ENCODE measurements at places on chromosomes 6 and 20.

GRCh38 chr6:38155144-38155543 is 335.6 kb downstream of the ZFAND3 start:
- no peak for DNase-seq
- peaks cover 11% of the 10 kb centered on the region for H3K4me1 ChIP-seq
- H3K27me3 ChIP-seq, result no peaks in the 10 kb centered on the region
- H3K27ac ChIP-seq, result no peak overlapping the region
- no peak overlapping the region for H3K4me3 ChIP-seq
- peaks cover 8% of the 10 kb centered on the region for H3K36me3 ChIP-seq

GRCh38 chr6:44706011-44706410 is 318.5 kb downstream of the CDC5L start:
- no peaks in the 10 kb centered on the region for H3K36me3 ChIP-seq
- H3K27ac ChIP-seq, result no peak overlapping the region
- DNase-seq, result no peak
- H3K4me3 ChIP-seq, result no peak overlapping the region

DNA sequence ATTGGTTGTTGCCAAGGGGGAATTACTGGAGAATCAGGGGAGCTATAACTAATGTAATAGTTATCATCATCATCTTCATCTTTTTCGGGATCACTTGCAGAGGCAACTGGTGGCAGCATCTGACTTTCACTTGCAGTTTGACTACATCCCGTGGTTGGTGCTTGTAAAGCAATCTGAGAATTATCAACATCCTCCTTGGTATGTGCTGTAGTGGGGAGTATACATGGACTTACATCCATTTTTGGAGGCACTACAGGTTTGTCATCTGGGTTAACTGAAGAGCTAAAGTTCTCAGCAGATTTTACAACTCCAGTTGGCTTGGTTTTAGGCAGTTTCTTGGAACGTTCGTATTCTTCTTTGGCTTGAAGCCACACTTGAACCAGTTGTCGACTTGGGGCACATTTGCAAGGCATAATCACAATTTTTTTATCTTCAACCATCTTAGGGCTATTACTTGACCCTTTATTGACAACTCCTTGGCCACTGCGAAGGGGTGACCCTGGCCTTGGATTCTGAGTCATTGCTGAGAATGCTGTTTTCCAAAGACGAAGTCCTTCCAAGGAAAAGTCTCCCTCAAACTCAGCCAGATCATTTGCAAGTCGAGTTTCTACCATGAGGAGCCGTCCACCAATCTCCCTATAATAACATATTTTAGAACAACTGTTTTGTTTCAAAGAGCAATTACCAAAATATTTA is 115.5 kb downstream of the REV3L start:
- no peak for DNase-seq
- H3K4me3 ChIP-seq, result no peak overlapping the region
- H3K27ac ChIP-seq, result no peak overlapping the region
- no peaks in the 10 kb centered on the region for H3K36me3 ChIP-seq
- H3K4me1 ChIP-seq, result no peaks in the 10 kb centered on the region
- H3K27me3 ChIP-seq, result no peaks in the 10 kb centered on the region

- no peaks in the 10 kb centered on the region for H3K36me3 ChIP-seq
- no peaks in the 10 kb centered on the region for H3K4me1 ChIP-seq
- no peak overlapping the region for H3K27ac ChIP-seq
- peaks cover 2% of the 10 kb centered on the region for H3K27me3 ChIP-seq
These were observed 116.4 kb downstream of the KIF6 start for GRCh38 chr6:39608652-39609345.

- H3K27me3 ChIP-seq, result no peaks in the 10 kb centered on the region
- no peak for DNase-seq
- H3K4me1 ChIP-seq, result no peaks in the 10 kb centered on the region
- no peak overlapping the region for H3K27ac ChIP-seq
- no peak overlapping the region for H3K4me3 ChIP-seq
- H3K36me3 ChIP-seq, result no peaks in the 10 kb centered on the region
These were observed 57.5 kb downstream of the NCOA3 start for GRCh38 chr20:47559141-47559540.

GRCh38 chr6:169592558-169592957 is 109.3 kb downstream of the WDR27 start:
- H3K4me1 ChIP-seq, result peaks cover 14% of the 10 kb centered on the region
- H3K27ac ChIP-seq, result no peak overlapping the region
- no peak for DNase-seq
- H3K4me3 ChIP-seq, result no peak overlapping the region
- no peaks in the 10 kb centered on the region for H3K27me3 ChIP-seq

GRCh38 chr6:131430531-131430930 is 142.5 kb upstream of the ARG1 start:
- no peak overlapping the region for H3K27ac ChIP-seq
- no peak for DNase-seq
- H3K27me3 ChIP-seq, result no peaks in the 10 kb centered on the region
- no peak overlapping the region for H3K4me3 ChIP-seq

DNA sequence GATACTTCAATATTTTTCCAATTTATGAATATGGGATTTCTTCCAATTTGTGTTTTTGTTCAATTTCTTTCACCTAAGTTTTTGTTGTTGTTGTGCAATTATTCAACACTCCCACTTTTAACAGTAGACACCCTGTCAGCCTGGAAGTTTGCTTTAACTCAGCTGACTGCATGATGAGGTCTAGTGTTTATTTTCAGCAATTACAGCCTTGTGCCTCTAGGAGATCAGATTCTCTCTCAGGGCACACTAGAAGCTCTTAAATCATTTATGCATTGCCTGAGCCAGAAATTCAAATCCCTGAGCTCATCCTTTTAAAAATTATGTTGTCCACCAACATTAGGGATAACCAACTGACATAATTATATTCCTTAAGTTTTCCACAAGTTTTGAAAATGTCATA is 85.7 kb downstream of the MRAP2 start:
- no peaks in the 10 kb centered on the region for H3K4me1 ChIP-seq
- H3K27ac ChIP-seq, result no peak overlapping the region
- no peak overlapping the region for H3K4me3 ChIP-seq
- no peak for DNase-seq

DNA sequence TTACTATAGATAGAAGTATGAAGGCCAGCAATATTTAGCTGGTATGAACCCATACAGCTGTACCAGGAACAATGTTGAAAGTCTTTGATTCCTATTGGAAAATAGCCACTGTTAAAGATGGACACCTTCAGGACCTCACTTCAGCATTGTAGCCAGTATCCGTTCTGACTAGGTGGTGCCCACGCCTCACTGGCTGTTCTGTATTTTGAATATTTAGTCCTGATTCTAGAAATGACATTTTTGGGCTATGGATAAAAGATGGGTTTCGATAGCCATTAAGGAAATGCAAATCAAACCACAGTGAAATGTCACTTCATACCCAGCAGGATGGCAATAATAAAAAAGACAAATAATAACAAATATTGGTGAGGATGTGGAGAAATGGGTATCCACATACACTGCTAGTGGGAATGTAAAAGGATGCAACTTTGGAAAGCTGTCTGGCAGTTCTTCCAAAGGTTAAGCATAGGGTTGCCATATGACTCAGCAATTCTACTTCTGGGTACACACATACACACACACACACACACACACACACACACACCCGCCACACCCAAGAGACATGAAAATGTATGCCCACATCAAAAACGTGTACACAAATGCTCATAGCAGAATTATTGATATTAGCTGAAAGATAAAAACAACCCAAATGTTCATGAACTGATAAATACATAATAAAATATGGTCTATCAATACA is 56.8 kb downstream of the UTRN start:
- peaks cover 49% of the 10 kb centered on the region for H3K4me1 ChIP-seq
- H3K27me3 ChIP-seq, result no peaks in the 10 kb centered on the region
- H3K4me3 ChIP-seq, result no peak overlapping the region

- H3K27me3 ChIP-seq, result no peaks in the 10 kb centered on the region
- peak overlapping the region; percentile 65 for H3K27ac ChIP-seq
- no peak overlapping the region for H3K4me3 ChIP-seq
- peaks cover 91% of the 10 kb centered on the region for H3K4me1 ChIP-seq
- H3K36me3 ChIP-seq, result peaks cover 2% of the 10 kb centered on the region
These were observed 39.9 kb downstream of the PREX1 start for GRCh38 chr20:48787861-48788375.

DNA sequence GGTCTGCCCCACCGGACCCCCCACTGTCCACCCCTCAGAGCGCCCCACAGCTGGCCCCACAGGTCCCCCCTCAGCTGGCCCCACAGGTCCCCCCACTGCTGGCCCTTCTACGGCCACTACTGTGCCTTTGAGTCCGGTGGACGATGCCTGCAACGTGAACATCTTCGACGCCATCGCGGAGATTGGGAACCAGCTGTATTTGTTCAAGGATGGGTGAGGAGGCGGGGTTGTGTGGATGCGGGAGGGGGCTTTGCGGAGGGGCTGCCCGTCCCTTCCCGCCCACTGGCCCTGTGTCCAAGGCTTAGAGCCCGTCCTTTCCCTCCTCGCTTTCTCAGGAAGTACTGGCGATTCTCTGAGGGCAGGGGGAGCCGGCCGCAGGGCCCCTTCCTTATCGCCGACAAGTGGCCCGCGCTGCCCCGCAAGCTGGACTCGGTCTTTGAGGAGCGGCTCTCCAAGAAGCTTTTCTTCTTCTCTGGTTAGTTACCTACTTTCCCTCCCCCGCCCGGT is 4.7 kb downstream of the MMP9 start:
- H3K27ac ChIP-seq, result no peak overlapping the region
- peaks cover 52% of the 10 kb centered on the region for H3K27me3 ChIP-seq
- peaks cover 61% of the 10 kb centered on the region for H3K4me1 ChIP-seq

- H3K27me3 ChIP-seq, result no peaks in the 10 kb centered on the region
- no peak overlapping the region for H3K27ac ChIP-seq
- H3K36me3 ChIP-seq, result no peaks in the 10 kb centered on the region
- H3K4me1 ChIP-seq, result no peaks in the 10 kb centered on the region
These were observed 186.7 kb downstream of the NKAIN2 start for GRCh38 chr6:123990376-123990775.

DNA sequence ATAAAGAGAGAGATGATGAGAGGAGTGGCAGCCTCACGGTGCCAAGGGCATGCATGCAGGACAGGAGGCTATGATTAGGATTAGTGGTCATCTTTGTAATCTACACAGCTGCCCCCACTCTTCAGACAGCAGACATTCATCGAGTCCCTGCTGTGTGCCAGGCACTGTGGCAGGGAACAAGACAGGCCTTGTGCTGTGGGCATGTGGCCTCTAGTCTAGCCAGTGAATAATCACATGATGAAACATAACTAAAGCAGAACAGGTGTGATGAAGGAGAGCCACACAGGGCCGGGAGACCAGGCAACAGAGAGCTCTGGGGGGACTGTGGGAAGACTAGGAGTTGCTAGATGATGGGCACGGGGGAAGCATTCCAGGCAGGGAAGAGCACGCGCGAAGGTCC is 22.2 kb downstream of the TOX2 start:
- no peak overlapping the region for H3K4me3 ChIP-seq
- no peaks in the 10 kb centered on the region for H3K36me3 ChIP-seq
- H3K27me3 ChIP-seq, result peaks cover 15% of the 10 kb centered on the region
- H3K4me1 ChIP-seq, result peaks cover 28% of the 10 kb centered on the region
- no peak for DNase-seq
